ENCODE measurements at places on chromosomes 6 and 20. TPM values are rescaled to one million over a fixed set of nuclear protein-coding genes. Genes with fewer than 3 reads are reported as not detected.

DNA sequence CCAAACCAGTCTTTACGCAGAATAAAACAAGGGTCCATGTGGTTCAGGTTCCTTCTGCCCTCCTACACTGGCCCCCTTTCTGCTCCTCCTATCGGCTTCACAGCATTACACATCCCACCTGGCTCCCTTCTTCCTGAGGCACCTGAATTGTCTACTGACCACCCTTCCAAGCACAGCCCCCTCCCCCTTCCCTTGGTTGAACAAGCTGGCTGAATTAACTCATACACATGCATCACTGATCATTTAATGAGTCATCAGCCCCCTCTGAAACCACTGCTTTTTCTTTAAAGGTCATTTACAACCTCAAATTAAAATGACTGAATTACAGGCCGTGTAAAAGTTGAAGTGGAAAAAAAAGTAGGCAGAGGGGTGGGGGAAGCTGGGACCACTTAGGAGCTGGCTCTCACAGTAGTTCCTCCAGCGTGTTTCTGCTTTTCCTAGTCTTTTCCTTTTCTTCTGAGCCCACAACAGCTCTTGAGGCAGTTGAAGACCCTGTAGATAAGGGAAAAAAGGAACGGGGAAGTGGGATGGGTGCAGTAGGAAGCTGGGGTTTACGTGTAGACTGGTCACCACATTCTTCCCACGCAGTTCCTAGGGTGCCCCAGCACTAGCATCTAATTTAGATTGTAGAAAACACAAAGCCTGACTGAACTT lies 67.6 kb downstream of the FYN start:
- no peaks in the 10 kb centered on the region for H3K4me1 ChIP-seq
- no peak for DNase-seq
- H3K27me3 ChIP-seq, result no peaks in the 10 kb centered on the region
- no peak overlapping the region for H3K4me3 ChIP-seq
- no peak overlapping the region for H3K27ac ChIP-seq

GRCh38 chr6:53922539-53922981 lies 127.8 kb downstream of the LRRC1 start:
- no peaks in the 10 kb centered on the region for H3K4me1 ChIP-seq
- peaks cover 7% of the 10 kb centered on the region for H3K36me3 ChIP-seq
- peak; percentile 40 for DNase-seq
- H3K27ac ChIP-seq, result no peak overlapping the region

- DNase-seq, result no peak
- H3K27ac ChIP-seq, result no peak overlapping the region
- H3K4me3 ChIP-seq, result no peak overlapping the region
- peaks cover 34% of the 10 kb centered on the region for H3K36me3 ChIP-seq
- H3K4me1 ChIP-seq, result no peaks in the 10 kb centered on the region
- no peaks in the 10 kb centered on the region for H3K27me3 ChIP-seq
Measured at GRCh38 chr20:25309395-25310267, 61.7 kb downstream of the PYGB start.

DNA sequence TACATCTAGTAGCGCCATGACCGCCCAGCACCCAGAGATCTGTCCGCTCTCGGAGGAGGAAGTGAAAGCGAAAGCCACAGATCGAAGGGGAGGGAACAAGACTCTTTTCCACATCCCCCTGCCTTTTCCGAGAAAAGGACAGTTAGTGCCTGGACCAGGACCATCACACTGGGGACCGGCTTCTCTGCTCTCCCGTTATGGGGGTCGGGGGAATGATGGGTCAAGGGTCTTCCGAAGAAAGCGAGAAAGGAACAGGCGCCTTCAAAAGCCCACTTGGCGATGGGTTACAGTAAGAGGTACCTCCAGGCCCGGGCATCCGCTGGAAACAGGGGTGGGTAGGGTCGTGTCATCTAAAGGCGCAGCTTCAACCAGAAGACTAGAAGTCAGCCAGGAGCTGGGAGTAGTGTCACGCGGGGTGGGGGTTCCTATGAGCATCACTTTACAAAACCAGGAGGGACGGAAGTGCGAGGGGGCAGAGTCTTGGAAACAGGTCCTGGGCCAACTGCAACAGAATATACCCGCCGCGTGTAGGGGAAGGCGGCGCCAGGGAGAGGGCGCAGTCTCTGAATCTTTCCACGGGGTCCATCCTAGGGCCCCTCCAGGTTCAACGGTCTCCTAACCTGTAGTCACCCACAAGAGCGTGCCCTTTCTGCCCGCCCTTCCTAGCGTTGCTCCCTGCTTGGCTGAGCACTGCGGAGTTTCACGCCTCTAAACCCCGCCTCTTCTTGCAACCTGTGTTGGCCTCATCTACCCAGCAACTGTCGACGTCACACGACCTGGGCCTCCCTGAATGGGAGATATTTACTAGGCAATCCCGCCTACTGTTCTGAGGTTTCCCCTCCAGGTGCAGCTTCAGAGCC lies at the start of gene PSMB8:
Gene PSMB8, minus strand, starts transcription at position 69 of the 860 bp plus-strand sequence. Its CDS starts 51 bp downstream, at position 18.
- H3K27me3 ChIP-seq, result no peaks in the 10 kb centered on the region
- no peak within 1 kb of the TSS for H3K27ac ChIP-seq
- peak within 1 kb of the TSS; percentile 87 for H3K4me3 ChIP-seq
- peak; percentile 98 for DNase-seq
- peaks cover 2% of the 10 kb centered on the region for H3K4me1 ChIP-seq
- H3K36me3 ChIP-seq, result peaks cover 12% of the 10 kb centered on the region

DNA sequence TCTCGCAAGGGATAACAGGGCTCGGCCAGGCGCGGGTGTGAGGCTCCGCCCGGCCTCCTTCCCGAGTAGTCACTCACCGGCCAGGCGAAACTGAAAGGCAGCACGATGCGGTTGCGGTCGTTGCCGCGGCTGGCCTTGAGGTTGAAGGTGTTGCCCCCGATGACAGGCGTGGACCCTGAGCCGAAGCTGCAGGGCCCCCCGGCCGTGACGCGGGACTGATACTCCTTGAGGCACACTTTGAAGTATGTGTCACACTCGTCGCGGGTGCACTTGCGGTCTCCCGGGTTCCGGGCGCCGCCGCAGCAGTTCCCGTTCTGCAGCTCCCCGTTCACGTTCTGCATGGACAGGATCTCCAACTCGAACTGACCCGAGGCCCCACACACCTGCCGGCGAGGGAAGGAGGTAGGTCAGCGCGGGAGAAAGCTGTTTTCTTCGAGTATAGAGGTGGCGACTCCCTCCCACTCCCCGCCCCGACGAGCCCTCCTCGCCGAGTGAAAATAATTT lies 1.1 kb downstream of the JAG1 start:
- DNase-seq, result no peak
- H3K36me3 ChIP-seq, result peaks cover 13% of the 10 kb centered on the region
- H3K27me3 ChIP-seq, result no peaks in the 10 kb centered on the region
- no peak overlapping the region for H3K27ac ChIP-seq

- no peak overlapping the region for H3K27ac ChIP-seq
- H3K36me3 ChIP-seq, result no peaks in the 10 kb centered on the region
- no peaks in the 10 kb centered on the region for H3K4me1 ChIP-seq
- H3K27me3 ChIP-seq, result no peaks in the 10 kb centered on the region
- no peak overlapping the region for H3K4me3 ChIP-seq
- no peak for DNase-seq
Measured at GRCh38 chr6:33846226-33846625, 42.4 kb upstream of the MLN start.

CFAP206 gene
- total RNA-seq, result not detected

SAMD3 gene
- total RNA-seq, result 0.26 TPM

PMEPA1 gene
- total RNA-seq, result 35.7 TPM

RHAG gene
- total RNA-seq, result not detected

NELFE gene
- 90.8 TPM for total RNA-seq

Measured in H9 (cell line).